ENCODE measurements at places on chromosomes 4 and X. TPM values are rescaled to one million over a fixed set of nuclear protein-coding genes. Genes with fewer than 3 reads are reported as not detected.

DNA sequence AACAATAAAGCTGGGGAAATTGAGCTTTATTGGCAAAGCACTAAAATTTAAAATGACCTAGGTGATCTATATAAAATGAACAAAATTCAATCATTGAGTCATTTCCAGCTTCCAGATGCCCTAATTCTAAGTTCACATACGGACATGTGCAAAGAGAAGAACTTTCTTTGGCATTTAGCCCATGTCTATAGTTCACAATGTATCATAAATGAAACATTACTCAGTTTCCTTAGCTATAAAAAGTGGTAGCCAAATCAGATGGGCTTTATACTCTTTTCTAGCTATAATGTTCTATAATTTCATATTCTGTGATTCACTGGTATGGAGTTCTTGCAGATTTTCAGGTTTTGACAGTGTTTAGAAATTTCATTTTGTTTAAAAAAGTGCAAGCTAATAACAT, 327.4 kb downstream of the KCTD8 start:
- DNase-seq: no peak

DNA sequence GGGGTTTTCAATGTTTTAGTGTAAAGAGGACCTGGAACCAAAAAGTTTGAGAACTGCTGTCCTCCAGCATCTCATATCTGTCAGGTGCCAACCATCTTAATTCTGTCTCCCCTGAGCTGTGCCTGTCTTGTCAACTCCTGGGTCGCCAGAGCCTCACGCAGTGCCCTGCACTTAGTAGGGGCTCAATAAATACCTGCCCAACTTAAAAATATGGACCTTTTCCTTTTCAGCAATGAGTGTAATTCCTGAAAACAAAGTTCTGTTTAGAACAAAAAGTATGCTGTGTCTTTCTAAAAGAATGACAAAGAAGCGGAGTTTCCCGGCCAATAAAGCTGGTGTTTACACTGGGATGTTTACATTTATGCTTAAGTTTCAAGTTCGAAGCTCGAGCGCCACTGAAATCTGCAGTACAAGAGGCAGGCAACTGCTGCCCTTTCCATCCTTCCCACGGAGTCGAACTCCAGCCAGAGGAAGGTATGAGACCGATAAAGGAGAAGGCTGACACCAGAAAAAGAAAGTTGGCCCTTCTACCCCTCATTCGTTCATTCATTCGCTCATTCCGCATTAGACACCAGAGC, 1.1 kb upstream of the HTATSF1 start:
- no peak for DNase-seq

The GAR1 gene
- 27.7 TPM for total RNA-seq

The DUSP9 gene
- total RNA-seq: 5.9 TPM

The SNCA gene
- total RNA-seq: 2.4 TPM

DNA sequence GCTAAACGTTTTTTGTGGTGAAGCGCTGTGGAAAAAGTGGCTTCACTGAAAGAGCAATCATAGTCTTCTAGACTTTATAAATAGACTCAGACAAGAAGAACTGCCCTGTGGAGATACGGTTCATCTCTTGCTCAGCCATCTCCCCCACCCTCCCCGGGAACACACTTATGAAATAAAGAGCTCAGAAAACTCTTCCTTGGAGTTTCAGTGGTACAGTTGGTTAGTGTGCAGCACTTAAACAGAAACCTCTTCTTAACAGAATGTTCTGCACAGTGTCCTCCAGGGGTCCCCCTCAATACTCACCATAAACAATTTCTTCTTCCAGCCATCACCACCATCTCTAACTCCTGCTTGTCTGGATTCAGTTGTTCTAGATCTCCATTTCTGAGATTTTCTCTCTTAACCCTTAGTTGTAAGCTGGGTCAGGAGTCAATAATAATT, 313.0 kb downstream of the ARHGAP10 start:
- no peak for DNase-seq

The SASH3 gene
- not detected for total RNA-seq

GRCh38 chr4:137266511-137266910, 265.8 kb downstream of the PCDH18 start:
- no peak for DNase-seq

DNA sequence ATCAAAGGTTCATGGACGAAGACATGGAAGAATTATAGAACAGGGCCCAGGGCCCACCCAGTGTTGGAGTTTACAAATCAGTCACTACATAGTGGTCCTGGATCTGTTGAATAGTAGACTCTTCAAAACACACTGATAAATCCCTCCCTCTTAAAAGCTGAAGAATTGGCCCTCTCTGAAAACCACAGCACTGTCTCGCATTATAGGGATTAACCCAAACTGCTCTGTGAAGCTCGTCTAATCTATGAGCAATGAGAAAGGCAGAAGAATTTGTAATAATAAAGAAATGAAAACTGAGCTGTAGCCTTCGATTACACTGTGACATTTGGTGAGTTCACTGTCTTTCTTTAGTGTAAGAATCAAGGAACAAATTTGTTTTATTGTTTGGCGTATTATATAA, 92.5 kb upstream of the ZFP42 start:
- DNase-seq: no peak

- DNase-seq: no peak
Observed at GRCh38 chr4:114561590-114561989, 37.0 kb upstream of the UGT8 start.

GRCh38 chrX:136310411-136310810, 9.6 kb downstream of the ADGRG4 start:
- DNase-seq: no peak

DNA sequence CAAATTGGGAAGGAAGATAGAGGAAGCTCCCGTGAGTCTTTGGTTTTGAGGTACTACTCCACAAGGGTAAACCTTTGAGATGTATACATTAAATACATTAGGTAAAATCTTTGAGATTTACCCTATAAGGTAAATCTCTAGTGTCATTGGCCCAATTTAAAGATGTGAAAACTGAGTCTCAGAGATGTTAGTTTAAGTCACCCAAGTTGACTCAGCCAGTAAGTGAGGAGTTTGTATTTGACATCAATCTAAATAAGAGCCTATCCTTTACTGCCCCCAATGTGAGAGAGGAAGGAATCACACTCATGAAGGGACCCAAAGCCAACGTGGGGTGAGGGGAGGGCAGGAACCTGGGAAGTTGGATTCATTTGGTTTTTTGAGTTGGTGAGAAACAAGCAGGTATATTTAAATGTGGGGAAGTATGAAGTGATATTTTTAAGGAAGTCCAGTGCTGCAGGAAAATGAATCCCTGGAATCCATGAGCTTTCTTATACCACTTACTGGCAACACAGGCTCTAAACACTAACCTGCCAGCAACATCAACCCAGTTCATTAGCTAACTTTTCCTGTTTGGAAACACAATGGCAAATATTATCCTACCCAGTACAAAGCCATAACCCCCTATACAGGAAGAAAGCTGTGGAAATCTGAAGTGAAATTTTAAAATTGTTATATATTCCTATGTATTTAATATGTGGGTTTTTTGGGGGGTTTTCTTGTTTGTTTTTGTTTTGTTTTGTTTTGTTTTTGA, 55.3 kb downstream of the PALLD start:
- DNase-seq: no peak

The EVC2 gene
- total RNA-seq: 9.3 TPM

DNA sequence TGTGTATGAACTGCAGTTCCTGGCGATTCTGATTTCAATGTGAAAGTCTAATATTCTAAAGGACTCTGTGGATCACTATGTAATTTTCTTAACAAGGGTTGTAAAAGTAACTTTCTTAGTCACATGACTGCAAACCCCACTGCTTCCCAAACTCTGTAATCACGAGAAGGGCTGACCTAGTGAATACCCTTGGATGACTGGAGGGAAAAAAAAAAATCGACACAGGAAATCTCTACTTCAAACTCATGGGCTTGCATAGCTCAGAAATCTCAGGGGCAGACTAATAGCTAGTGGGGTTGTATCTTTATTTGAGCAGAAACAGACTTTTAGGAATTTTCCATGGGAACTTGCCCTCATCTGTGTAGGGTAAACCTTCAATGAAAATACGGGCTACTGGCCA, 4.8 kb upstream of the MXRA5 start:
- DNase-seq: no peak

DNA sequence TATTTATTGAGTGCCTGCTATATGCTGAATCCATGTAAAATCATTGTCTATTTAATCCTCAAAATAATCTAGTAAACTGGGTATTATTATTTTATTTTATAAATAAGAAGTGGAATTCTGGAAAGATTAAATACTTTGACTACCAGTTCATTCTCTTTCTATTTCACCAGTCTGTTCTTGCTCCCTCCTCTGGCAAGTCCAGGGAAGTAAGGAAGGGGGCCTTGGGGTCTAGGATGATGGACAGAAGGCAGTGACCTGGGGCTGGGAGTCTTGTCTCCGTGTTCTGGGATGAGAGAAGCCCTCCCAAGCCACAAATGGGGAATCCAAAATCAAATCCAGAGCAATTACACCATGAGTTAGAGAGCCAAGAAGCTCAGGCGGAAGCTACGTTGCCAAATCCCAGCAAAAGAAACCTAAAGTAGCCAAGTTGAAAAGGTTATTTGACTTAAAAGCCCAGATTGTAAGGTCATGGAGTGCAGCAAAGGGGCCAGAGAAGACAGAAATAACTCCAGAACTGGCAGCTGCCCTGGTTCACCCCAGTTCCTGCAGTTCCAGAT, 28.3 kb upstream of the PARM1 start:
- DNase-seq: no peak

GRCh38 chrX:22430701-22431100, 158.0 kb downstream of the CBLL2 start:
- no peak for DNase-seq

GRCh38 chrX:20585782-20586181, 319.1 kb upstream of the RPS6KA3 start:
- DNase-seq: no peak

The PHOX2B gene
- total RNA-seq: not detected

The NPNT gene
- total RNA-seq: 15.4 TPM

DNA sequence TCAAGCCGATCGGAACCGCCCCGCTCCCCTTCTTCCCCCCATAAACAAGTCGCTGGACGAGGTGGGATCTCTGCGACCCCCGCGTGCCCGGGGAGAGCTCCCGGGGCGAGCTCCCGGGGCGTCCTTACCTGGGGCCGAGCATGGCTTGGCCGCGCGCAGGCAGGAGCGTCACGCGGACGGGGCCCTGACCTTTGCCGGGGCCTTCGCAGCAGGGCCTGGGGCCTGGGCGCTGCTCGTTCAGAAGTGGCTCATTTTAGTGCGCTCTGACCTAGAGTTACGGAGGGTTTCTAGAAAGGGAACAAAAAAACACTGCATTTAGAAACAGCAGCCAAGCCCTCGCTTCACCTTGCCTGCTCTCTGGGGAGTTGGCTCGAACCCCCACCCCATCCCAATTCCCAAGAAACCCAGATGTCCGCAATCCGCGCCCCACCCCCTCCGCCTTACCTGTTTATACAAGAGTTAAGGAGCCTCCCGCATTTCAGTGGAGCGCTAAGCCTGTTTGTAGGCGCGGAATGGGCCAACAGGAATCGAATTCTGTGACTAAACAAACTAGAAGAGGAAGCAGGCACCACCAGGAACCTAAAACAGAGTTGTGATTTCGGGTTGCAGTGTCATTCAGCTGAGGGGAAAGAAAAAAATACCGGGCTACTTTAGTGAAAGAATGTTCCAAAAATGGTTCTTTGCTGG, 814 bp upstream of the RBM47 start:
- DNase-seq: no peak

- peak; percentile 12 for DNase-seq
Observed at GRCh38 chr4:168076989-168077725, 15.2 kb upstream of the ANXA10 start.

DNA sequence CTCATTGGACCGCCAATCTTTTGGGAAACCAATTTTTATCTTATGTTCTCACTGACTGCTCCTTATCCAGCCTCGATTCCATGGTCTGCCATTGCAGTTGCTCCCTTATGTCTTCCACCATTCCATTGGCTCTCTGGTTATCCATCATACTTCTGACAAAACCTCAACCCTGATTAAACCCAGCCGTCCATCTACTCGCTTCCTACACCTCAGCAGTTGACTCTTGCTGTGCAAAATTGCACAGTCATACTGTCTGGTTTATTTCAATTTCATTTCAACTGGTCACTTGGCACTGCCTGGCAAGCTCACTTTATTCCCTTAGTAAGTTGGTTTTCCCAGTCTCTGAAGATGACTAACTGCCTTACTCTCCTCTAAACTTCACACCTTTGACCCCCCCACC, 26.2 kb downstream of the ARL9 start:
- DNase-seq: no peak

DNA sequence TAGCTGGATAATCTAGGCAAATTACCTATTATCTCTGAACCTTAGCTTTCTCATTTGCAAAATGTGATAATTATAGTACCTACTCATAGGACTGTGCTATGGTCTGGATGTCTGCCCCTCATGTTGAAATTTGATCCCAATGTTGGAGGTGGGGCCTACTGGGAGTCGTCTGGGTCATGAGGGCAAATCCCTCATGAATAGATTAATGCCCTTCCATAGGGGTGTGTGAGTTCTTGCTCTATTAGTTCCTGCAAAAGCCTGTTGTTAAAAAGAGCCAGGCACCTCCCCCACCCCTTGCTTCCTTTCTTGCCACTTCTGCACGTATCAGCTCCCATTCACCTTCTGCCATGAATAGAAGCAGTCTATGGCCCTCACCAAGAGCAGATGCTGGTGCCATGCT, 73.9 kb downstream of the SERTM2 start:
- DNase-seq: no peak

- DNase-seq: no peak
Observed at GRCh38 chr4:16026160-16026761, 57.6 kb downstream of the PROM1 start.
